ENCODE measurements at places on chromosomes 2 and 18.

- no peaks in the 10 kb centered on the region for H3K36me3 ChIP-seq
- H3K27me3 ChIP-seq: peaks cover 62% of the 10 kb centered on the region
- DNase-seq: no peak
- H3K4me3 ChIP-seq: no peak overlapping the region
- H3K27ac ChIP-seq: no peak overlapping the region
Measured at GRCh38 chr2:38091760-38092159, 15.8 kb upstream of the CYP1B1 start.

DNA sequence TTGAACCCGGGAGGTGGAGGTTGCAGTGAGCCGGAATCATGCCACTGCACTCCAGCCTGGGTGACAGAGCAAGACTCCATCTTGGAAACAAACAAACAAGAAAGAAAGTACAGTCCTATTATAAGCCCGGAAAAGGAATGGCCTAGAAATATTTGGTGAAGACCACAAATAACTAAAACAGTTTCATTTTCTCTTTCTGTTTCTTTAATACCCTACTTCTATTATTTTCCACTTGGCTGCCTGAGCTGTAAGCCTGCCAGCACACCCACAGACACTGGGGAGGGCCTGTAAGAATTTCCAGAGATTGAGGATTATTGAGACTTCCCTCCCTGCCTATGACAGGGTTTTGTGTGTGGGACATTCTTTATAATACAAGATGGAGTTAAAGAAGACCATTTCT lies 188.0 kb upstream of the DCC start:
- no peak overlapping the region for H3K27ac ChIP-seq
- H3K4me3 ChIP-seq: no peak overlapping the region
- no peaks in the 10 kb centered on the region for H3K36me3 ChIP-seq
- H3K4me1 ChIP-seq: no peaks in the 10 kb centered on the region
- H3K27me3 ChIP-seq: no peaks in the 10 kb centered on the region

- peaks cover 8% of the 10 kb centered on the region for H3K36me3 ChIP-seq
- peaks cover 2% of the 10 kb centered on the region for H3K4me1 ChIP-seq
- H3K4me3 ChIP-seq: no peak overlapping the region
Measured at GRCh38 chr2:70684846-70685622, 83.0 kb downstream of the ADD2 start.

GRCh38 chr18:13252686-13253410 lies 34.3 kb downstream of the LDLRAD4 start:
- H3K36me3 ChIP-seq: no peaks in the 10 kb centered on the region
- H3K4me1 ChIP-seq: no peaks in the 10 kb centered on the region
- H3K4me3 ChIP-seq: no peak overlapping the region
- no peaks in the 10 kb centered on the region for H3K27me3 ChIP-seq
- no peak overlapping the region for H3K27ac ChIP-seq

DNA sequence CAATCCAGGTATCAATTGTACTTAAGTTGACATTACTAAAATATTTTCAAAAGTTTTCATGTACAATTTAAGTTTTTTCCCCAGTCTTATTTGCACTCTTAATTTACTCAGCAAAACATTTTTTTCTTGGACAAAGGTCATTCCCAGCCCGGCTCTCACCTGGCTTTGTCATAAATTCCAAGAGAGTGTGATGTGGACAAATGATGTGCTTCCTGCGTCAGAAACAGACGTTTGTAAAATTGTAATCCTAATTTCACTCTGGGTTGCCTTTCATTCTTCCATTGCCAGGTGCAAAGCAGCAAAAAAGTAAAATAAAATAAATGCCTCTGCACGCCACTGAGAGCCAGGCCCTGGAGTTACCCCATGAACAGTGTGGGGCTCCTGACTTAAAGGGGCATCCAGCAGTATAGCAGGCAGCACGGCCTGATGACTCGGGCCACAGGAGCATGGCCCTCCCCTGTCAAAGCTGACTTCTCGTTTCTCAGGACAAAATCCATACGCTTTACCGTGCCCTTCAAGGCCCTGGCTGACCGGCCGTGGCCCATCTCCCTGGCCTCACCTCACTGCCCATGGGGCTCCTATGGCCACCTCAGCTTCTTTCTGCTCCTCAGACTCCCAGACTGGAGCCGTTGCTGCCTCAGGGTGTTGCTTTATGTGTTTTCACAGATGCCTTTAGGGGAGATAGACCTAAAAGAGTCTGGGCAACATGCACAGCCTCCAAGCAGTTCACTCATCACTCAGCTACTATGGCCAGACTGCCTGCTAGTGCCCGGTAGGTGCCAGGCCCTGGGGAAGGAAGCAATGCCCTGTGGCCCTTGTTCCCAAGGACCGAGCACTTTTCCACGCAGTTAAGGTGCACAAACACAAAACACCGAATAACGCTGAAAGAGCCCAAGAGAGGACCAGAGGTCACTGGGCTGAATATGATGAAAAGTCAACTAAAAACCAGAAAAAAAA lies 7.6 kb upstream of the TMEM185B start:
- peak overlapping the region; percentile 100 for H3K27ac ChIP-seq
- H3K4me3 ChIP-seq: peak overlapping the region; percentile 91
- H3K36me3 ChIP-seq: peaks cover 22% of the 10 kb centered on the region
- peak; percentile 39 for DNase-seq
- peaks cover 74% of the 10 kb centered on the region for H3K4me1 ChIP-seq

GRCh38 chr2:73089270-73090030 lies 17.9 kb upstream of the SFXN5 start:
- H3K36me3 ChIP-seq: peaks cover 2% of the 10 kb centered on the region
- no peaks in the 10 kb centered on the region for H3K27me3 ChIP-seq
- no peak for DNase-seq

- no peak for DNase-seq
- H3K4me1 ChIP-seq: peaks cover 67% of the 10 kb centered on the region
- no peaks in the 10 kb centered on the region for H3K27me3 ChIP-seq
- peak overlapping the region; percentile 95 for H3K4me3 ChIP-seq
- H3K27ac ChIP-seq: peak overlapping the region; percentile 99
Measured at GRCh38 chr2:231460073-231460835, 4.0 kb downstream of the NCL start.

GRCh38 chr2:197958592-197959150 lies 154.3 kb downstream of the PLCL1 start:
- no peak overlapping the region for H3K27ac ChIP-seq
- DNase-seq: no peak
- H3K4me3 ChIP-seq: no peak overlapping the region
- H3K27me3 ChIP-seq: no peaks in the 10 kb centered on the region

GRCh38 chr2:221567231-221567760 lies 4.8 kb downstream of the EPHA4 start:
- peaks cover 67% of the 10 kb centered on the region for H3K4me1 ChIP-seq
- peaks cover 42% of the 10 kb centered on the region for H3K27me3 ChIP-seq
- no peak for DNase-seq
- H3K27ac ChIP-seq: no peak overlapping the region
- no peak overlapping the region for H3K4me3 ChIP-seq

- H3K27ac ChIP-seq: peak overlapping the region; percentile 47
- H3K27me3 ChIP-seq: no peaks in the 10 kb centered on the region
- peaks cover 60% of the 10 kb centered on the region for H3K36me3 ChIP-seq
- no peak for DNase-seq
- peak overlapping the region; percentile 94 for H3K4me3 ChIP-seq
Measured at GRCh38 chr2:197707316-197708213, 2.4 kb downstream of the MARS2 start.

- no peak for DNase-seq
Measured at GRCh38 chr2:218679119-218679518, 7.2 kb downstream of the STK36 start.

DNA sequence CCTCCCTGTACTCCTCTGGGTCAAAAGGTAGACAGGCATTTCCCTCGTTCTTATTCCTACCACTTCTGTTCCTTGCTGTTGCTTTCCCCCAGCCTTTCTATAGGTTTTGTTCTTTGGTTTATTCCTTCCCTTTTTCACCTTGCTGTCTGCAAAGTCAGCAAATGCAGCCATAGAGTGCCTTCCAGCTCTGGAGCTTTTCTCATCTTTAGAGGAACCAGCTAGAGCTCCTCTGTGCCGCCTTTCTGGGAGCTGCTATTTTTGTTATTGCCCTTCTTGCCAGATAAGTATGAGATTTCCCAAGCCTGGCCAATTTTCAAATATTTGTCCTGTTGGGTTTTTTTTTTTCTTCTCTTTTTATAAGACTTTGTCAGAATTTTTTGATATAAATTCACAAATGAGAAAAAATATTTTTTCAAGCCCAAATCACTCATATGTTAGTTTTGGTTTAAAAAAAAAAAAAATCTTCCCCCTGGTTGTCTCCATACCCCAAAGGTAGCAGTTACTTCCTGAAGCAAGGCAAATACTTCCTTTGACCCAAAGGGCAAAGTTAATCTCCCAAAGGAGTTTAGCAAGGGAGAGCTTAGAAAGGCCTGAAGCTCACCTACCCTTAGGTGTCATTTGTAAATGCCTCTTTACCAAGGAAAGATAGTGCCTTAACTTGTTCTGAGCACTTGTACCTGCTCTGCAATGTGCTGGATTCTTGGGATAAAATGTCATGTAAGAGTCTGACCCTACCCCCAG lies 5.1 kb upstream of the TTC27 start:
- no peaks in the 10 kb centered on the region for H3K27me3 ChIP-seq
- no peak for DNase-seq
- peaks cover 7% of the 10 kb centered on the region for H3K4me1 ChIP-seq
- peaks cover 48% of the 10 kb centered on the region for H3K36me3 ChIP-seq
- no peak overlapping the region for H3K4me3 ChIP-seq

GRCh38 chr2:22787745-22788144 lies 597.2 kb upstream of the KLHL29 start:
- H3K4me3 ChIP-seq: no peak overlapping the region
- no peak for DNase-seq
- no peaks in the 10 kb centered on the region for H3K4me1 ChIP-seq
- H3K27ac ChIP-seq: no peak overlapping the region
- H3K27me3 ChIP-seq: no peaks in the 10 kb centered on the region

- peaks cover 38% of the 10 kb centered on the region for H3K4me1 ChIP-seq
- H3K27me3 ChIP-seq: no peaks in the 10 kb centered on the region
- H3K27ac ChIP-seq: peak overlapping the region; percentile 72
- no peak overlapping the region for H3K4me3 ChIP-seq
- DNase-seq: no peak
Measured at GRCh38 chr2:39069136-39069515, 51.7 kb downstream of the SOS1 start.

- peak overlapping the region; percentile 72 for H3K4me3 ChIP-seq
- no peaks in the 10 kb centered on the region for H3K36me3 ChIP-seq
- no peak for DNase-seq
- no peaks in the 10 kb centered on the region for H3K27me3 ChIP-seq
- peaks cover 25% of the 10 kb centered on the region for H3K4me1 ChIP-seq
Measured at GRCh38 chr2:44087714-44088092, 81.0 kb upstream of the PPM1B start.

DNA sequence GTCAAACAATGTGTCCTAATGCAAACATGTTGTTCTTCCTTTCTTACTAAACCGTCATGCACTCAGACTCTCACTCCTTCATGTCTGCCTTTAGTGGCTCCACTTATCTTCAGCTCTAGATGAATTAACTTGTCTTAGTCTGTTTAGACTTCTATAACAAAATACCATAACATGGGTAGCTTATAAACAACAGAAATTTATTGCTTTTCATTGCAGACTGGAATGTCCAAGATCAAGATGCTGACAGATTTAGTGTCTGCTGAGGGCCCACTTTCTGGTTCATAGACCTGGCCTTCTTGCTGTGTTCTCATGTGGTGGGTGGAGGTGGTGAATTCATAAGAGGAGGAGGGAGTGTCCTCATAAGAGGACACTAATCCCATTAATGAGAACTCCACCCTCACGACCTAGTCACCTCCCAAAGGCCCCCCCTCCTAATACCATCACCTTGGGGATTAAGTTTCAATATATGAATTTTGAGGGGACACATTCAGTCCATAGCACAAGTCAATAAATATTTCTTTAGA lies 32.3 kb downstream of the RALBP1 start:
- H3K36me3 ChIP-seq: peaks cover 17% of the 10 kb centered on the region
- no peaks in the 10 kb centered on the region for H3K27me3 ChIP-seq
- DNase-seq: no peak
- H3K4me3 ChIP-seq: no peak overlapping the region
- no peak overlapping the region for H3K27ac ChIP-seq

DNA sequence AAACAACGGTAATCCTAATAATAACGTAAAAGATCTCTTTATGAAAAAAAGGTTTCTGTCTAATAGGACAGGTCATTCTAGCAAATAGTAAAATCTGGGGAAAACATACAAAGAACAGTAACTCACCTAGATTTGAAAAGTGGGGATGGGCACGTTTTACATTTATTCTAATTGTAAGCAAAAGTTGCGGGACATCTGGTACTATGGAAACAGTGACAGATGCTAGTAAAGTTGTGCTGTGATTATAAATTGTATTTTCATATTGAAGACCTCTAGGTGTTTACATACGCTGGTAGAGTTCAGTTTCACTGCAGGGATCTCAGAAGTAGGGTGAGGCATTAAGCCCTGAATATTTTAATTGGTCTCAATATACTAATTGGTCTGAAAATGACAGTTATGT lies 422.5 kb downstream of the DPP10 start:
- DNase-seq: no peak
- H3K4me1 ChIP-seq: no peaks in the 10 kb centered on the region
- H3K4me3 ChIP-seq: no peak overlapping the region
- H3K27me3 ChIP-seq: no peaks in the 10 kb centered on the region
- no peak overlapping the region for H3K27ac ChIP-seq

GRCh38 chr18:21660078-21660477 lies 44.5 kb downstream of the ABHD3 start:
- H3K27ac ChIP-seq: no peak overlapping the region
- peaks cover 3% of the 10 kb centered on the region for H3K4me1 ChIP-seq
- H3K36me3 ChIP-seq: peaks cover 65% of the 10 kb centered on the region
- H3K4me3 ChIP-seq: no peak overlapping the region
- H3K27me3 ChIP-seq: no peaks in the 10 kb centered on the region
- DNase-seq: no peak

DNA sequence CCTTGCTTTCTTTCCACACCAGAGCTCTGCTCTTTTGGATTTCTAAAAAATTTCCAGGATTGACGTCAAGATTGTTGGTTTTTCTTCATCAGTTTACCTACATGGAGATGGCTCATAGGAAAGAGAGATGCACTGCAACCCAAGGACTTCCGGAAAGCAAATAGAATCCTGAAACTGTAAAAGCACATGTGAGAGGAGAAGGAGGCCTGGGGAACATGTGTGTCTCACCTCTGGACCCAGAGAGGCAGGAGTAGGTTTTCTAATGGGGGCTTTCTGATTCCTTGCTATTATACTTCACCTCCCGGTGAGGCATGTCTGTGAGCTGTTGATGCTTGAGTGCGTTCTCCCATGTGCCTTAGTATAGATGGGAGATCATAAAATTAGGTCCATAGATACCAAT lies 362.8 kb downstream of the DCDC2C start:
- no peak overlapping the region for H3K4me3 ChIP-seq
- DNase-seq: no peak
- H3K4me1 ChIP-seq: no peaks in the 10 kb centered on the region
- no peak overlapping the region for H3K27ac ChIP-seq
- no peaks in the 10 kb centered on the region for H3K36me3 ChIP-seq

GRCh38 chr2:103364177-103364576 lies 602.3 kb downstream of the TMEM182 start:
- H3K27me3 ChIP-seq: no peaks in the 10 kb centered on the region
- DNase-seq: no peak
- H3K27ac ChIP-seq: no peak overlapping the region

DNA sequence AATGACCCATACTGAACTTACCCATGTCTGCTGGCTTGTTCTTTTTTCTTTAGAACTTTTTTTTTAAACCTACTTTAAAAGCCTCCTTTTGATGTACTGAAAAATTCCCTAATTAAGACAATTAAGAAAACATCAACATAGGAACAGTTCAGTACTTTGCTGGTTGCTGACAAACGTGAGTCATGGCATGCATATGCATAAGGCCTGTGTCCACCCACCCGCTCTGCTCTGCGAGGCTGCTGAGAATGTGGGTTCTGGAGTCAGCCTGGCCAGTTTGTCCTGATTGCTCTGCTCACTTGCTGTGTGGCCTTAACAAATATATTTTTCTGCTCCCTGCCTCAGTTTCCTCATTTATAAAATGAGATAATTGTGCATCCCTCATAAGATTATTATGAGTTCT lies 27.3 kb downstream of the LAMA3 start:
- no peaks in the 10 kb centered on the region for H3K36me3 ChIP-seq
- H3K27ac ChIP-seq: no peak overlapping the region
- peaks cover 3% of the 10 kb centered on the region for H3K27me3 ChIP-seq
- no peak overlapping the region for H3K4me3 ChIP-seq
- H3K4me1 ChIP-seq: peaks cover 17% of the 10 kb centered on the region
